ENCODE measurements at places on chromosomes 3 and 15.

DNA sequence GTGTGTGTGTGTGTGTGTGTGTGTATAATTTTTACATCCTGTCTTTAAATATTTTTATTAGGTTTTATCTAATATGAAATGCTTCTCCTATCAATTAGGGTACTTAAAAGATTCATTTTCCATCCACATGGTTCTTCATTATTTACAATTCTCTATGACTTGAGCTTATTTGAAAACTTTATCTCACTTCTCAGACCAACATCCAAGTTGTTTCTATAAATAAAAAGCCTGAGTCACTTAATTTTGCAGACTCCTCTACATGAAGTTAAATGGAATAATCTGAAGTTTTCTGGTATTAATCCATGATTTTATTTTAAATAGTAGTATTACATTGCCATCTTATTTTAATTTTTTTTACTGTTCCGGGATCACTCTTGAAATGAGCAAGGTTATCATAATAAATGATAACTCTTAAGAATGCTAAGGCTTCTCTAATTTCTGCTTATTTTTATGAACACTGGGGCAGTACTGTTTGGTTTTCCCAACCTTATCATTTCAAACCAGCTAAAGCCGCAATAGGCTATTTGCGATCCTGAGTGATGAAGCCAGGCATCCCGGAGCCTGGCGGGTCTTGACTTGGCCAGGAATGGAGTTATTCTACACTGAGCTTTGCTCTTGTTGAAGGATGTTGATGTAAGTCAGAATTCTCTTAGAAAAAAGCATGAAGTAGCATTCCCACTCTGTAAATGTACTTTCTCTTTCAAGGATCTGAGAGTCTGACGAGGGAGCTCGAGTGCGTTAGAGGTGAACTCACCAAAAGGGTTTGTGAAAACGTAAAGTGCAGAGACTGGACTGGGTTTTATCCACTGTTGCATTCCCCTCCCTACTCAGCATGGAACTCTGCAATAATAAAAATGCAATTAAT, 220.2 kb upstream of the LRTM1 start:
- DNase-seq: no peak

GRCh38 chr3:4409971-4410573, 57.0 kb downstream of the SUMF1 start:
- DNase-seq: peak; percentile 35

- no peak for DNase-seq
These were observed 48.4 kb downstream of the SLC41A3 start for GRCh38 chr3:126035362-126036050.

GRCh38 chr3:193826159-193826795, 233.3 kb downstream of the OPA1 start:
- peak; percentile 95 for DNase-seq

DNA sequence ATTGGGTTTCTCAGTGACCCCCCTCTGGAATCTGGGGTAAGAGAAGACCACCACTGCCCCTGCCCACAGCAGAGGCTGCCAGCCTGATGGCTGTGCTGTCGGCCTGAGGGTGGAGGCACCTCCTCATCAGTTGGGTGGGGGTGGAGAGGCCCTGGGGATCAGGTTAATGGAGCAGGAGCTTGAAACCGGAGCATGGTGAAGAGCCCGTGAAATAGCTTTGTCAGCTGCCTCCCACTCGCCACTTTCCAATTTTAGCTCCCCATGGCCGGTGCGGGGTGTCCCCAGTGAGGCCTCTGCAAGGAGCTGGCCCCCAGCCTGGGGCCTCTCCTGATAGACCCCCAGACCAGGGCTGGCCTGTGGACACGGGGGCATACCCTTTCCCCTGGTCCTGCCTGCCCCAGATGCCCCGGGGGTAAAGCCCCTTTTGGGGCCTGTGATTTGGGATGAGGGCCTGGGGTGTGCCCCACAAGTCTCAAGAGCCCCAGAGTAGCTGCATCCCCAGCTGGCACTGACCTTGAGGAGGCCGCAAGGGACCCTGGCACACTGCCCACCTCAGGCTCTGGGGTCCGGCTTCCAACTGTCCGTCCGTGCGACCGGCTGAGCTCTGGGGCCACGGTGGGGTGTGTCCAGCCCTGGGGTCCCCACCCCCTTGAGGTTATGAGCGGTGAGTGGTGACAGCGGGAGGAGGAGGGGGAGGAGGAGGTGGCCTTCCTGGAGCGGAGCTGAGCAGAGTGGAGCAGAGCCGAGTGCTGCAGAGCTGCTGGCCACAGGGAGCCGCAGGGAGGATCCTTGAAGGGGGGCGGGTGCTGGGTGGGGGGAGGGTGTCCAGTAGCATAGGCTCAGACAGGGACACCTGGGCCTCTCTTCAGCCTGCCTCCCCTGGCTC, at the start of gene HHATL:
Gene HHATL, minus strand, starts transcription at position 733 of the 886 bp plus-strand sequence. CDS start 1,972 bp downstream, outside the sequence.
- no peak for DNase-seq

- peak; percentile 79 for DNase-seq
These were observed 37.6 kb downstream of the ADAMTS9 start for GRCh38 chr3:64650096-64650622.

GRCh38 chr3:118980832-118981231, 53.8 kb downstream of the IGSF11 start:
- no peak for DNase-seq

DNA sequence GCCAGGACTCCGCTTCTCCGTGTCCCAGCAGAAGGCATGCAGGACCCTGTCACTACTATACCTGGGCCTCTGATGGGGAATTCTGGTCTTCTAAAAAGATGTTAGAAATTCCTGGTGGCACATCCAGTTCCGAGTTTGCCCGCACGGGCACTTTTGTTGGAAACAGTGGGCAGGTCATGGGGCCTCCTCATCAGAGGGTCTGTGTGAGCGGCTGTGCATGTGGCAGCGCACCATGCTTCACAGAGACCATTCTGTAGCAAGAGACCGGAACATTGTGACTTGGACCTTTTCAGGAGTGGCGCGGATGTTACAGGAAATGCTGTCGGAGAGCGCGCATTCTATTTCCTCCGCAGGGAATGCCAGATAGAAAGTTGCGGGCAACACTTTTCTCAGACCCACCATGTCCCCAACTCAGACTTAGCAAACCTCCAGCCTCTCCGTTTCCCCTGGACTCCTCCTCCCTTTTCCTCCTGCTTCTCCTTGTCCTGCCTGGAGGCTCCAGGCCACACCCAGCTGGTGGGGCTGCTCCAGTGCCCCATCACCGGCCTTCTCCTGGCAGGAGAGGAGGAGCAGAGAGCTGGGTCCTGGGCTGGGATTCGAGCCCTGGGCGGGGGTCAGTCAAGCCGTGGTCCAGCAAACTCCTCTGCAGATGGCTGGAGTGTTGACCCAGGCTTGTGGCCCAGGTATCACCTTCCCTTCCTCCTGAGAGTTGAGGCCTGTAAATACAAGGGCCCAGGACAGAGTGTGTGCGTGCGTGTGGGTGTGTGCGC, 46.6 kb downstream of the KLF13 start:
- DNase-seq: no peak

DNA sequence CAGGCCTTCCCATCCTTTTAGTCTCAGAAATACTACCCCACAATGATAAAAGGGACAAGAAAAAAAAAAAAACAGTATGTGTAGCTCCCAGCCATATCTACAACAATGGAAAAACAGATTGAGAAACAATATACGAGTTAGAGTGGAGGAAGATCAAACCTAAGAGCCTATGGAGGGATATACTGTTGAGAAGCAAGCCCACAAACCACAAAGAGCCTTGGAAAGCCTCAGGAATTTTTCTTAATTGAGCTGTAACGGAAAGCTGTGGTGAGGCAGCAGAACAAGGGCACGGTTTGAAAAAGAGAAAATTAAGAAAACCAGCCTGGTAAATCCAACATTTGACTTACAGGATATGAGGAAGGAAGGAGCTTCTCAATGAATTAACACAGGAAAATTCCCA, 21.4 kb downstream of the KPNA1 start:
- DNase-seq: peak; percentile 64

DNA sequence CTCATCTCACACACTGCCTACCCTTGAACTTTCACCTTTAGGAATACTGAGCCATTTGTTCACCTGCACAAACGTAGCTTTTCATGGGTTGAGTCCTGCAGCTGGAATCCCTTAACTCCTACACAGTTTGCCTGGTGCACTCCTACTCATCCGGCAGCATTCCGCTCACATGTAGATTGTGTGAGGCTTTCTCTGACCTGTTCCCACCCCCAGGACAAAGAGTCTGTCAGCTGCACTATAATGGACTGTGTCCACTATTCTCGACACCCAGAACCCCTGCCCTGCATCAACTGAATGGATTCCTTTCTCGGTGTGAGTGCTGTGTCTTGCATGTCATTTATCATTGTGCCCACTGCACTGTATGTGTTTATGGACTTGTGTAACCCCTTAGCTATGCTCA, 54.9 kb downstream of the EPHB3 start:
- no peak for DNase-seq

- DNase-seq: no peak
These were observed 124.0 kb downstream of the NR1D2 start for GRCh38 chr3:24069045-24069444.

DNA sequence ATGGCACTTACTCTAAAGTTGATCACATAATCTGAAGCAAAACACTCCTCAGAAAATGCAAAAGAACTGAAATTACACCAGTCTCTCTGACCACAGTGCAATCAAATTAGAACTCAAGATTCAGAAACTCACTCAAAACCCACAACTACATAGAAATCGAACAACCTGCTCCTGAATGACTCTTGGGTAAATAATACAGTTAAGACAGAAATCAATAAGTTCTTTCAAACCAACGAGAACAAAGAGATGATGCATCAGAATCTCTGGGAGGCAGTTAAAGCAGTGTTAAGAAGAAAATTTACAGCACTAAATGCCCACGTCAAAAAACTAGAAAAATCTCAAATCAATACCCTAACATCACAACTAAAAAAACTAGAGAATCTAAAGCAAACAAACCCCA, 227.2 kb downstream of the CTNNB1 start:
- no peak for DNase-seq

GRCh38 chr3:28476194-28476593, 127.6 kb upstream of the AZI2 start:
- peak; percentile 78 for DNase-seq

DNA sequence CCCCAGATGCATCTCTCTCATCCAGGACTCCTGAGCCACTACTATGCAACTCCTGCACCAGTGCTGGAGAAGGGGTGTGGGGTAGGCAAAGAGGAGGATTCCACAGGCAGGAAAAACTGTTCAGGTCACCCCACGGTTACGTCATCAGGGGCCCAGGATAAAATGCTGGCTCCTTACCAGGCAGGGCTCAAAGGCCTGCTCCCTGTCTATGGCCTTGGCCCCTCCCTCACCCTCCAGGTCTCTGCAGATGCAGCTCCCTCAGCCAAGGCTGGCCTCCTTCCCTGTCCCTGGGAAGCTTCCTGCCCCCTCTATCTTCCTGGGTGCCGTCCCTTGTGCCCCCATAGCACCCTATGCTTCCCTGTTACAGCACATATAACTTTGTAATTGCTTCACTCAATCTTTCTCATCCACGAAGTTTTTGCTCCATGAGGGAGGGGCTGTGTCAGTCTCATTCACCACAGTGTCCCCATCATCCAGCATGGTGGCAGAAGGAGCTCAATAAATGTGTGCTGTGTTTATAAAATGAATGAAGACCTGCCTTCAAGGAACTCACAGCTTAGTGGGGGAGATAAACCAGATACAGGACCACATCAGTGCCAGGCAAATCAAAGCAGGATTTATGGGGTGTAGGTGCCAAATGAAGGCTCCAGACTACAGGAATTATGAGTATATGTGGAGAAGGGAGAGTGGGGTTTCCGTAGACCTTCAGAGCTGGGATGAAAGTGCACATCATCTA, 18.6 kb downstream of the KBTBD13 start:
- DNase-seq: no peak

DNA sequence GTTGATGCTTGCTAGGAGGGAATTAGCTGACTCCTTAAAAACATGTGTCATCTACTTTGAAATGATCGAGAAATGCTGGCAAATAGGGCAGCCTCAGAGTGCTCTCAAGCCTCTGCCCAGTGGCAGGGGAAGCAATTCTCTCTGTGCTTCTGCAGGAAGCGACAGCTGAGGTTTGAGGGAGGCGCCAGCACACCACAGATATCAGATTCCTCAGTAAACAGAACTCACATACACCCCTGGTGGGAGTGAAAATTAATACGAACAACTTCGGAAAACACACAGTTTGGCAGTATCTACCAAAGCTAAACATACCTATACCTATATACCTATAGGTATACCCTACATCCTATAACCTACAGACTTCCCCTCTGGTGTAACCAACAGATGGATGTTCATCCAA, 61.3 kb downstream of the NSMCE3 start:
- no peak for DNase-seq

GRCh38 chr3:10514407-10515069, 9.2 kb upstream of the ATP2B2 start:
- DNase-seq: no peak

DNA sequence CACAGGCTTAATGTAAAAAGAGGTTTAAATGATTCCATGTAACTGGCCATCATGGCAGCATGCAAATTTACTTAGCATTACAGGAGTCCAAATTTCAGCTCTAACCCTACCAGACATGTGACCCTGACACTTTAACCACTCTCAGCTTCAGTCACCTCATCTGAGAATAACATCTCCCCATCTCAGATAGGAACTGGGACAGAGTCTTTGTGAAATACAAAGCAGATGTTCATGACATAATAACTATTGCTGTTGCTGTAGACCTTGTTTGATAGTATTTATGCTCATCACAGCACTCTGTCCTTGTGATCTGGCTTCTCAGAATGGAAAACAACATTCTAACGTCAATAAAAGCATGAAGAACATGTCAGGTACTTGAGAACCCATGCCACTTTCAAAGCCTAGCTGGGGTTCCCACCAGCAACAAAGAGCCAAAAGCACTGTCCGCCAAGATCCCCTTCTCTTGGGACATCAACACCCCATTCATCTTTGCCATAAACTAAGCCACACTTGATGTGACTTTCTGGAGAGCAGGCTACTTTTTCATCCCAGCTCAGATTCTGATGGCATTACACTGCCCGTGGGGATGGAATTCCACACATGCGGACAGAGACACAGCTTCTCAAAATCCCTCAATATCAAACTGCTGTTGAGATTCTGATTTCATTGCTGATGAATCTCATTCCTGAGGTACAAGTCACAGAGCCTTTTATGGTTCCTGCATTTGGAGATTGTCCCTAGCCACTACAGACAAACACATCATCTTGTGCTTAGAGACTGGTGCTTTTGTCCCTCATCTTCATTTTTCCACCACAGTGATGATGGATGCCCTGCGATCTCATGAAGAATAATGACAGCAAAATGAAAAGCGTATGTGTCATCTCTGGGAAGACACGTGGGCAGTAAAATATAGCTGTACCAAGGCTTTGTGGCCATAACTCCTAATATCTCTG, 202.7 kb downstream of the TNIK start:
- DNase-seq: no peak

Data from renal cortical epithelial cell (primary cell).